ENCODE measurements at places on chromosomes 12 and 14.

DNA sequence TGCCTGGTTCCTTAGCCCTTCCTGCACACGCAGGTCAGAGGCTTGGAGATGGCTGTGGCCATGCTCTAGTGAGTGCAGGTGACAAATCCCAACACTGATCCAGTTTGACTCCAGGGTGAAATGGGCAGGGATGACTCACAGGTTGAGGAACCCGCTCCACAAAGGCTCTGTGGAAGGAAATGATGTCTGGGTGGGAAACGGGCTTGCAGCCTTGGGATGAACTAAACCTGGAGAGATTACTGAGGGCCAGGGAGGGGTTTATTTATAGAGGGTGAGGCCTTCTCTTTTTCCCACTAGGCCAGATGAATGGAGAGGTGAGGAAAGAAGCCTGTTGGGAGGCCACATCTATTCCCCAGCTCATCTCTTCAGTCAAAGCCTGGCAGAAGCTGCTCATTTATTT, 29.3 kb upstream of the EMP1 start:
- DNase-seq, result no peak

GRCh38 chr12:22543246-22544037, 900 bp downstream of the C2CD5 start:
- DNase-seq, result peak; percentile 59

DNA sequence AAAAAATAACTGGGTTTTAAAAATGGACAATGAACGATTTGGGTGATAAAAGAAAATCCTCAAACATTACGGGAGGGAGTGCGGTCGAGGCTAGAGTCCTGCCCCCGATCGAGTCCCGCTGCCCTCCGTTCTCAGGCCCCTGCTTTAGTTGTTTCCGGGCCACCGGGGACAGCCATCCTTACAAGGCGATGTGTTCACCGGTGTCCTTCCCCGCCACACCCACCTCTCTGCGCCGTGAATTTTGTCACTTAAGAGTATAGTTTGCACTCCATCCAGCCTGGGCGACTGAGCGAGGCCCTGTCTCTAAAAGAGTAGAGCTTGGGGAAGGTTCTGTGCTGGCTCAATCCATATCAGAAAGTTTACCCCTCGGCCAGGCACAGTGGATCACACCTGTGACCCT, 2.9 kb downstream of the ULK1 start:
- no peak for DNase-seq

GRCh38 chr14:82354126-82354525, 820.5 kb upstream of the SEL1L start:
- DNase-seq, result no peak

Measured in occipital lobe (tissue), 3 donors.